NCI-H2081 (cell line): ENCODE measurements at places on chromosomes 5 and 9.

DNA sequence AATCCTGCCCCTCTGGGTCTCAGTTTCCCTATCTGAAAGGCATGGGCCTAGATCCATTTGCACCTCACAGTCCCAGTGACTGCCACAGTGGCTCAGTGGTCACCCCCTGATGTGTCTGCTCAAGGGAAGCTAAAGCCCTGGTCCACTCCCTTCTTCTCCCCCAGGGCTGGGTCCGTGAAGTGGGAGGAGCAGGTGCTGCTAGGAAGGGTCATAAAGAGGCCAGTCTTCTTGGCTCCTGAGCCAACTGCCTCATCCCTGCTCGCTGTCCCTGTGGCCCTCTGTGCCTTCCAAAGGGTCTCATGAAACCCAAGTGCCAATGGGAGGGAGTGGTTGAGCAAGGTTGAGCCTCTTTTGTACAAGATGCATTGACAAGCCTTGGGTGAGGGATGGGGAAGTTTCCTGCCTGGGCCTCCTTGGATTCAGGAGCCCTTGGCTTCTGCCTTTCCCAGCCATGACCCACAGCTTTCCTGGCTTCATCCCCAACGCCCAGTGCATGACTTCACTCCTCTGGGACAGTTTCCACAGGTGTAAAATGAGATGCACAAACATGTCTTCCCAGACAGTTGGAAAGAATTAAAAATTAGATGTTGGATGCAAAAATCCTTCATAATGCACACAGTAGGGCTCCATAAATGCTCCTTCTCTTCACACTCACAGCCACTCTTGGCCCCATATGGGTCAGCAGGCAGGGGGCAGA lies 1.6 kb upstream of the SLC6A7 start:
- no peak for DNase-seq

DNA sequence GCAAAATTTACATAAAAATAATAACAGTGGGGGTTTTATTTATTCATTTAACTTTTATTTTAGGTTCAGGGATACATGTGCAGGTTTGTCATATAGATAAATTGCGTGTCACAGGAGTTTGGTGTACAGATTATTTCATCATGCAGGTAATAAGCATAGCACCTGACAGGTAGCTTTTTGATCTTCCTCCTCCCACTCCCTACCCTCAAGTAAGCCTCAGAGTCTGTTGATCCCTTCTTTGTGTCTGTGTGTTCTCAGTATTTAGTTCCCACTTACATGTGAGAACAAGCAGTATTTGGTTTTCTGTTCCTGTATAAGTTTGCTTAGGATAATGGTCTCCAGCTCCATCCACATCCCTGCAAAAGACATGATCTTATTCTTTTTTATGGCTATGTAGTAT lies 240.3 kb downstream of the KIAA0825 start:
- DNase-seq = no peak

- DNase-seq = no peak
Observed at GRCh38 chr5:88391116-88391515, 122.5 kb upstream of the TMEM161B start.

- DNase-seq = no peak
Observed at GRCh38 chr9:72839085-72839484, 113.8 kb downstream of the ALDH1A1 start.

DNA sequence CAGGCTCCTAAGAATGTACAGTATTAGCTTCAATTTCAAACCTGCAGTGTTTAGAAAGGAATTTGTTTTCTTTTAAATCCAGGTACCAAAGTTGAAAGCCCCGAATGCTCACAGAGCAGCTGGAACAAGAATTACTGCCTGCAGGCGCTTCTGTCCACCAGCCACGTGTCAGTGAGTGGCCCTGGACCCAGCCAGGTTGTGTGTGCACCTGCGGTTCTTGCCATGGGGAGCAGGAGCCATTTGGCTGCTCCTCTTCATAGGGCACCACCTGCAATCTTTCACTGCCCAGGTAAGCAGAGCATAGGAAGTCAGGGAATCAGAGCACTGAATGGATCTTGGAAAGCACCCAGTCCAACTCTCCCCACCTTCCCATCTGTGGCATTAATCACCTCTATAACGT lies 79.5 kb upstream of the PIP5K1B start:
- DNase-seq = peak; percentile 61

DNA sequence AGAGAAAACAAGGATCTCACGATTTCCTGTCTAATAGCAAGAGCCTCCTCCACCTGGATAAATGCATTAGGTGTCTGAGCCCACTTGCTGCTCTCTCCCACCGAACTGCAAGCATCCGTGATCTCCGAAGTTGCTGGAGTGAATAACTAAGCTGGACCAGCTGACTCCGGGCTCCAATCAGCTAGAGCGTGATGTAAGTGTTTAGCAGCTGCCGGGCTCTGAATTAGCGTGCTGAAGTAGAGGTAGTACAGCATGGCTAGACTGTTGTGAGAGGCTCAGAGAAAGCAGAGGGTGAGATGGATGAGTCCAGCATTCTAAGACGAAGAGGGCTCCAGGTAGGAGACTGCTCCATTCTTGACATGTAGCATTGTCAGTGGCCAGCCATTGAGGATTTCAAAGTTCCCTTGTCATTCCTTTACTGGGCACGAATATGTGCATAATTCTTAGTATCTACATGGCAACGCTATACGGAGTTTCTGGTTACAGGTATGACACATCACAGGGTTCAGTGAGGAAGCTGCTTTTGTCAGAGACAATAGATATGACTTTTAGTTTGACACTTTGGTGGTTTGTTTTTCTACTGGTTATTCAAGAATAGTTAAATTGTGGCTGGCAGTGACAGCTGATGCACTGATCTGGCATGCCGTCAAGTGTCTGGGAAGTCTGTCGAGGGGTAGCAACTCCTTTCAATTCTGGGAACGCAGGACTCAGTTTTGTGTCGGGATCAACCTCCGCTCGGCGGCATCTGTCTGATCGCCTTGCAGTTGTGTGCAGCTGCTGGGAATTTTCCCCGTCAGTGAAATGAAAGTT lies 232.6 kb downstream of the MAST4 start:
- no peak for DNase-seq

GRCh38 chr5:52947851-52948250 lies 41.3 kb upstream of the ITGA2 start:
- no peak for DNase-seq

- DNase-seq = no peak
Observed at GRCh38 chr9:101684665-101685064, 53.8 kb downstream of the GRIN3A start.

DNA sequence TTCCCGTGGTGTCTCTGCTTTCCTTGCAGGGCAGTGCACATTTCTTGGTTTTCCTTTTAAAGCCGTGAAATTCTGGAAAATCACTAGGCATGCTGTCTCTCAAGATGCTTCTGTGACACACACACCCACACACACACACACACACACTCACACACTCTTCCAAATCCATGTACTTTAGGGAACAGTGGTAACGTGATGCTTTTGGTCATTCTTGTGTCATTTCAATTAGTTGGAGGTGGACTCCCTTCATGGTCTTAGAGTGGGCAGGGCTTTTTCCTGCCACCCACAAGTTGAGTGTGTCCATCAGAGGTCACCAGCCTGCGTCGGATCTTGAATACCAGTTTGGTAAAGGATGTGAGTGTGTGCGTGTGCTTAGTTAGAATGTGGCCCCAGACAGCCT lies 64.4 kb downstream of the DMRT1 start:
- DNase-seq = no peak

GRCh38 chr9:128565578-128565977 lies 13.2 kb downstream of the SPTAN1 start:
- DNase-seq = no peak

DNA sequence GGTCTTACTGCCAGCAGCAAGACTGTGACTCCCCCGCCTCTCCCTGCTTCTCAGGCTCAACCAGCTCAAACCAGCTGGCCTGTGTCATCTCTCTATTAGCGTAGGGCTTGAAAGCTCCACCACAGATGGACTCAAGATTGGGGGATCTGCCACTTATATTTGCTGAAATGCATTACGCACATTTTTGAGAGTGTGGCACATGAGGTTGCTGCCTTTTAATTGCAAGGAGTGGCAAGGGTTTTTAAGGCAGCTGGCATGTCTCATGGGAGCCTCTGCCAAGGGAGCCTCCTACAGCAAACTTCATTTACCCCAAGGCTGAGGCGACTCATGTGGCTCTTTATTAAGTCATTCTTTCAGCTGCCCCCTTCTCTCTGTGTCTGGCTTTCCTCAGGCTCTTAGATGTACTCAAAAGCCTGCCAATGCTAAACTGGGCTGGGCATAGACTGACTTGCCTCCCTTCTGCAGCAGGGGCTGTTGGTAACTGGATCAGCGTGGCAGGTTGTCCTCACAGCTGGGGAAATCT lies 219.3 kb downstream of the SMARCA2 start:
- no peak for DNase-seq

DNA sequence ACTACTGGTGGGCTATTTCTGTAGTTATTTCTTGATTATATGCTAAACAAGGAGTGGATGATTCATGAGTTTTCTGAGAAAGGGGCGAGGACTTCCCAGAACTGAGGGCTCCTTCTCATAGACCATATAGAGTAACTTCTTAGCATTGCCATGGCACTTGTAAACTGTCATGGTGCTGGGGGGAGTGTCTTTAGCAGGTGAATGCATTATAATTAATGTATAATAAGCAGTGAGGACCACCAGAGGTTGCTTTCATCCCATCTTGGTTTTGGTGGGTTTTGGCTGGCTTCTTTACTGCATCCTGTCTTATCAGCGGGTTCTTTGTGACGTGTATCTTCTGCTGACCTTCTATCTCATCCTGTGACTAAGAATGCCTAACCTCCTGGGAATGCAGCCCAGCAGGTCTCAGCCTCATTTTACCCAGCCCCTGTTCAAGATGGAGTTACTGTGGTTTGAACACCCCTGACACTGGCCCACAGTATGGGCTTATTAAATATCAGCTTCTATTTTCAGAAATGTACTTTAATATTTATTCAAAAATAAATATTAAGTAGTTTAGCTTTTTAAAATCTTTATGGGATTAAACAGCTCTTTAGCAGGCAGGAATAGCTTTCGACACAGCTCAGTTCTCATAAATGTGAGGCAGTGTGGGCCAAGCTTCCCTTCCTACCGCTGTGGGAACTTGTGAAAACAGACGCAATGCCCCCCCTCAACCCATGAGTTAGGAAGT lies 44.4 kb downstream of the GALNT12 start:
- DNase-seq = no peak

DNA sequence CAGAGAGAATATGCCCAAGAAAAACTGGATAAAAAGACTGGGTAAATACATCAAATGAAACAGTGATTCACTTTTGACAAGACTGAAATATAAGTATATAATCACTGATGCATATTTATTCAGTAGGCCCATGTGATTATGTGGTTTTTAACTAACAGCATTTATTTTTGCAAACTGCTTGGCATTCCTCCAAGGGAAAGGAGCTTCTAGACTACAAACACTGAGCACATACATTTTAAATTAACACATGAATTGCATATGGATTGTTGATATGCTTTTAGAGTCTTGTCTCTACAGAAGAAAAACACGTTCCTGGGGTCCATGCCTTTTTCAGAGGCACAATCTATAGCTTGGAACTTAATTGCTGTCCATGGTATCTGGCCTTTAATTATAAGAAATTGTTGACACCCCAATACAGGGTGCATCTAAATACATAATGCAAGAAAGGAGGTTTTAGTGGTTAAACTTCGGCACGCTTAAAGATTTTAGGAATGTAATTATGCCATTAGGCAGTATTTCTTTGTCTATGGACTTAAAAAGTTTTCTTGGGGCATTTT lies 6.9 kb upstream of the MEIKIN start:
- peak; percentile 60 for DNase-seq

DNA sequence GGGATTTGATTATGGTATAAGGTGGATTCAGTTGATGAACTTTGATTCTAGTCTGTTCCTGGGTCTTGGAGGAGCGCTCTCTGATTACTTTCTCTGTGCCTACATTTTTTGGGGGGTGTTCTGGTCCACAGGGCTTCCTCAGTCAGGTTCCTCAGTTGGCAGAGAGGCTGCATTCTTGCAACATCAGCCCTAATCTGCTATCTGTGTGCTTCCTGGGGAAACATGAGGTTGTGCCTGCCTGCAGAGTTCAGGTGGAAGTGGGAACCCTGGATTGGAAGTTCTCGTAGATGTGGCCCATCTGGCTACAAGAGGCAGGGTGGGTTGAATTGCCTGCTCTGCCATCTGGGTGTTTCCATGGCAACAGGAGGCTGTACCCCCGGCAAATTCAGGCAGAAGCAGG lies 24.5 kb downstream of the POLK start:
- DNase-seq = no peak

DNA sequence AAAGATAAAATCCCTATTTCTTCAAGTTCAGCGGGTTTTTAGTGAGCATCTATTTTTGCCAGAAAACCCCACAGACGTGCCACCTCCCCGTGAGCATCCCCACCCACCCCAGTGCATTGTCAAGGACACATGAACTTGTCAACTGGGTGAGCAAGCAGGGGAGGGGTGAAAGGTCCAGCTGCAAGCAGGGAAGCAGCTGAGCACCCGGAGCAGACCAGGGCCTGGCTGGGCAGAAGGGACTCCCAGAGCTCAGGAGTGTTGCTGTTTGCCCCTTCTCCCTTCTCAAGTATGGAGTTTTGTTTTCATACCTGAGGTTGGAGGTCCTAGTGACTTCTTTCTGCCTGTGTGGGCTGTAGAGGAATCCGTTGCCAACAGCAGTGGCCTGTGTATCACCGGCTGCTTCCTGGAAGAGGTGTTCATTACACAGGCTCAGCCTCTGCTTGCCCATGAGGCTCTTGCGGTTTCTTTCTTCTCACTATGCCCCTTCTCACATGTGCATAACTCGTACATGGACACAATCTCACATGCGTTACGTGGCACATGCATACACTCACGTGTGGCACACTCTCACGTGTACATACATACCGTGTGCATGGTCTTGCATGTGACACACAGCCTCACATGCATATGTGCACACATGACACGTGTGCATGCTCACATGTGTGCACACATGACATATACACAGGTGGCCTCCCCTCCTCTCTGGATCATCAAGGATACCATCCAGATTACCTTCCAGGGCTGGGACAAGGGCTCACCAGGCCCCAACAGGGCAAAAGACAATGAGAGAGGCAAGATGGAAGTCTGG lies 126.7 kb downstream of the MVB12B start:
- no peak for DNase-seq

DNA sequence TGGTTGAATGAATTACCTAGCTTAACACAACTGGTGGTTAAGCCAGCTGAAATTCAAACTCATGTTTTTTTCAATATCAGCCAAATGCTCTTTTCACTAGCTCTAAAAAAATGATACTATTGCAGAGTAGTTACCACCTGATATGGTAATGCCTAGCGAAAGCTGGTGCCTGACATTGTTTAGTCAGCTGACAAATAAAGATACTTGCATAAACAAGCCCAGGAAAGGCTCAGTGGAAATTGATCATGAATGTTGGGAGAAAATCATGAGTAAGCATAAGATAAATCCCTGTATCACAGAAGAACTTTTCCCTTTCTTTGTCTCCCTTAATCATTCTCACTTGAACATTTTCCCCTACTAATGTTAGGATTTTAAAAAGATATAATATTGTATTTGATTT lies 54.6 kb downstream of the FGF10 start:
- no peak for DNase-seq

- DNase-seq = no peak
Observed at GRCh38 chr9:70256123-70256551, 2.6 kb upstream of the SMC5 start.

GRCh38 chr5:123449424-123449974 lies 26.3 kb upstream of the CEP120 start:
- no peak for DNase-seq

GRCh38 chr9:96449845-96450612 lies at the start of gene HABP4:
TSS of gene HABP4 (plus strand) at chr9:96450169. CDS start at chr9:96450280, 111 bp downstream.
- peak; percentile 92 for DNase-seq
